ENCODE measurements at places on chromosomes 2 and 18.

DNA sequence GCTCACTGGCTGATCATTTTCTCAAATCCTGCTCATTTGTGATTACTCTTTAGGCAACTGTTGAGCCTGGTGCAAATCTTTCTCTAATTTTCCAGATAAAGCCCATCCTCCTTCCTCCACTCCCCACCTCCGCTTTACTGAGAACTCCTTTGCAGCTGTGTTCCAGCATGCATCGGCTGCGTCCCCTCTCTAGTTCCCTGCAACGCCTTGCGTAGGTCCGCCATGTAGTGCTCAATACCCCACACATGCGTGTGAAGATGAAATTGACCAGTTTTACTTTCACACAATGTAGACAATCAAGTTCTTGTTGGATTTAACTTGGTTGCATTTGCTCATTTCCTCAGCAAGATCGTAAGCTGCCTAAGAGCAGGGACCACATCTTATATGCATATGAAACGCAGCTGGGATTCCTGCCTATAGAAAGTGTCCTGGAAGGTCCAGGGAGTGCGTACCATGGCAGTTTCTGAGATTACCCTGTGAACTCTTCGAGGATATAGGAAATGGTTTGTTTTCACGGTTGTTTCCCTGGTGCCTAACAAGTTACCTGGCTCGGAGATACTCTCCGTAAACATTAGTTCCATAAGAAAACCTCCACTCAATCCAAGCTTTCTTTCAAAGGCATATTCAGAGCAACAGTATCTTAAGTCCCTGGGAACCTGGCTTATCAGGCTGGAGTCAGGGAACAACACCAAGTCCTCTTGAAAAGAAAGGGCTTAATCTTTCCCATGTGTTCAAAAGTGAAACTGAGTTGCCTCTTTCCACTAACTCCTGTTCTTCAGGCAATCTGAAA lies 766.4 kb upstream of the ID2 start:
- DNase-seq, result no peak

DNA sequence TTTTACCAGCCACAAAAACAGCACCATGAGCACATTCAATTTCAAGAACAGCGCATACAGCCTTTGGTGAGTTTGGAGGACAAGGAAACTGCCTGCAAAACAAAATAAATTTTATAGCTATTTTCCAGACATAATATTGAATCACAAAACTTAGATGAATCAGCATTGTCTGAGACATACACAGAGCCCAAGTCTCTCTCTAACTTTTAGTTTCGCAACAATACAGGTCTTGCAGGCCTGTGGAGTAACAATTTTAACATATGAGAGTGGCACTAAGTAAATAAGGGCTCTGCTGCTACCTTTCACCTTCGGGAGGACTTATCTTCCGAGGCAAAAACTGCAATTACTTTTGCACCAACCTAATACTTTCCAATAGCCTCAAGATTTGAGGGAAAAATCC lies 56.1 kb upstream of the PEX13 start:
- no peak for DNase-seq

GRCh38 chr2:8680822-8681760 lies 765 bp upstream of the ID2 start:
- peak; percentile 52 for DNase-seq

GRCh38 chr18:49685231-49685942 lies 123.5 kb downstream of the LIPG start:
- DNase-seq, result no peak

DNA sequence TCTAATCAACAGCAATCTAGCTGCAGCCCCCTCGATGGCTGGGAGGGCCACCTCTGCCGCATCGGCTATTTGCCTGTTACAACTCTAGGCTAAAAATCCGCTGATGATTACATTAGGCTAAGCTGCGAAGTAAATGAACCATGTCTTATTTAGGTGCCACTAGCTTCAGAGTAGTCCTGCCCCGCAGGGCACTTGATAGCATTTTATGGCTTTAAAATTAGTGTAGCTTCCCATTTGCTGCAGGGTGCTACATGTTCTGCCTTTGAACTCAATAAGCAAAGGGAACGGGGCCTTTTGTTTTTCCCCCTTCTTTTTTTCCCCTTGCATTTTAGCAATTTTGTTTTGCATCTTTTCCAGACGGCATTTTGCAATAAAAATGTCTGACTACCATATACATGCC lies 270.2 kb downstream of the GBX2 start:
- no peak for DNase-seq

GRCh38 chr2:3483227-3483985 lies 35.9 kb downstream of the ADI1 start:
- no peak for DNase-seq

GRCh38 chr2:151984424-151985083 lies 114.3 kb downstream of the CACNB4 start:
- no peak for DNase-seq

DNA sequence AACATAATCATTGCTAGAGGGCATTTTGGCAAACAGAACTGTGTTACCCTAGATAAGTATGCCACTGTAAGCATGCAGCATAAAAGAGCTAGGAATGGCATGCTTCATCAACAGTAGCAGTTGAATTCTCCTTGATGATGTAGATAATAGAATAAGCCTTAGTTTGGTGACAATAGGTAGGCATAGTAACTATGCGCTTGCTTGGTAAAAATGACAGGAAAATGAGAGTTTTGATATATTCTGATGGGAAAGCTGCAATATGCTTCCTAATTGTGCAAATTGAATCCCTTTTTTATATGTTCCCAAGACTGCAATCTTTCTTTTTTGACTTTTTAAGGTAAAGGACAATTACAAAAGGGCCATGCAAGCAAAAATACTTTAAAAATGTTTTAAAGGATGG lies 930.9 kb upstream of the FAM98A start:
- no peak for DNase-seq

DNA sequence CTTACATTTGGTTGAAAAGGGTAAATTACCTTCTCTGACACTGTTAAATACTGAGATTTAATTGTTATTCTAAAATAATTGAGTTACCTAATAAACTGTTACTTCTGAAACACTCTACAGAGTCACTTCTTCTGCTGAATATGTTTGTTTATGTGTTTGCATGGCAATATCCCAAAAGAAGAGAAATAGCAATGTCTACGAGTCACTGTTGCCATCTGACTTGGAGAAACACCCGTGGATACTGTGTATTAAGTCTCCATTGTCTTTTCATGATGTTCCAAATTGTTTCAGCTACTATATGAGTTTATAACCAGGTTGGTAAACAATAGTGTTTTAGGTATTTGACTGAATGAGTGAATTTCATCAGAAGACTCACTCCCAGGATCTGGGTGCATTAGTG lies 754.2 kb upstream of the ID2 start:
- no peak for DNase-seq

GRCh38 chr2:121818546-121818945 lies 63.1 kb downstream of the TSN start:
- DNase-seq, result no peak

- DNase-seq, result no peak
Observed at GRCh38 chr2:215430528-215431187, 5.2 kb downstream of the FN1 start.

DNA sequence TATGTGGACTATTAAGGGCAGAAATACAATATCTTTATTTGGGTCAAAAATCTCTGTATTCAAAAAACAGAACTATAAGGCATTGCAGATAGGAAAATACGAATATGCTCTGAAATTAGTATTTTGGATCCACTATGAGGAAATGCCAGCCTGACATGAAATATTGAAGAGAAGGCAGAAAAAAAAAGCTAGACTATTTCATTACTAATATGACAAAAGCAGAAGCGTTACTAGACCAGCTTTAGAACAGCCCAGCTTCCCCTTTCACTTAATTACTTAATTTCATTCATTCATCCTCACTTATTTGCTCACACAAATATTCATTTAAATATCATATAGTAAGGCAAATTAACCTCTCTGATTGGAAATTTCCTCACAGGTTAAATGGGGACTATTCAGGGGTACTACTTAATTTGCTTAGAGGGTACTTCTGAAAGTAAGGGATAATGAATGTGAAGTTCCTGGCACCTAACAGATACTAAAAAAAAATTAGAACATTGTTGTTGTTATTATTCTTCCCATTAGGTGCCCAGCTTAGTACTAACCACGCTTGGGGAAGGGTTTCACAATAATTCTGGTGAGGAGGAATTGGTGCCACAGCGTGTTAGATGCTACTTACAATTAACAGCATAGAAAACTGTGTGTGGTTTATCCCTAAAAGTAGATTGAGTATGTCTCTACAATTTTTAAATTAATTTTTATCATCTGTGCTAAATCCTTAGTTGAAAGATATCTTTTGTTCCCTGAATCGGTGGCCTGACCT lies 71.1 kb upstream of the CTLA4 start:
- DNase-seq, result no peak

DNA sequence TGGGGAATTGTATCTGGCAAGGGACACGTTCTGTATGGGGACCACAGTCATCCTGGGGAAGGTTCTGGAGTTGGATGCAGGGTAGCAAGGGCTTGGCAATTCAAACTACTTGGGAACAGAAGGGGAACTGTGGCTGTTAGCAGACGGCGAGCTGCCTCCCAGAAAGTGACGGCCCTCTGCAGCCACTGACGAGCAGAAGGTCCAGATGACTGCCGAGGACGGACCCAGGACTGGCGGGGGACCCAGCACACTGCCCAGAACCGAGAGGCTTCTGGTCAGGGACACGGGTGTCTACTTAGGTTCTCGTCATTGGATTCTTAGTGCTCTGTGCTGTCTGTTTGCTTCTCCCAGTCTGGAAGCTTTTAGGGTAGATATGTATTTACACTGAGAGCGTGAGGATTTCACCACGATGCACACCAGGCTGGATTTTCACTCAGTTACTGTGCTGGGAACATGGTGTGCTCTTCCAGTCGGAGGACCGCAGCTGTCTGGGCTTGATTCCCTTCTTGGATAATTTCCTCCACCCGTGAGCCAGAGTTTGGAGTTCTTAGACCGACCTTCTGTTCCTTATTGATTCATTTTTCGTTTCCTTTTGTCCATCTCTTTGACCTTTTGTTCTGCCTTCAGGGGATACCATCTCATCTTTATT lies 13.4 kb downstream of the GPR35 start:
- DNase-seq, result no peak

GRCh38 chr2:235734688-235735231 lies 240.9 kb downstream of the AGAP1 start:
- DNase-seq, result no peak

GRCh38 chr2:178109813-178110212 lies 2.4 kb upstream of the RBM45 start:
- DNase-seq, result no peak

GRCh38 chr2:42425697-42426096 lies 64.7 kb upstream of the COX7A2L start:
- DNase-seq, result no peak

- no peak for DNase-seq
Observed at GRCh38 chr2:56263876-56264275, 80.1 kb downstream of the CCDC85A start.

- no peak for DNase-seq
Observed at GRCh38 chr2:206422493-206422892, 20.8 kb upstream of the ADAM23 start.

GRCh38 chr2:190407246-190407661 lies 901 bp upstream of the MFSD6 start:
- DNase-seq, result no peak

GRCh38 chr18:41977233-41977632 lies 22.2 kb downstream of the PIK3C3 start:
- DNase-seq, result no peak

DNA sequence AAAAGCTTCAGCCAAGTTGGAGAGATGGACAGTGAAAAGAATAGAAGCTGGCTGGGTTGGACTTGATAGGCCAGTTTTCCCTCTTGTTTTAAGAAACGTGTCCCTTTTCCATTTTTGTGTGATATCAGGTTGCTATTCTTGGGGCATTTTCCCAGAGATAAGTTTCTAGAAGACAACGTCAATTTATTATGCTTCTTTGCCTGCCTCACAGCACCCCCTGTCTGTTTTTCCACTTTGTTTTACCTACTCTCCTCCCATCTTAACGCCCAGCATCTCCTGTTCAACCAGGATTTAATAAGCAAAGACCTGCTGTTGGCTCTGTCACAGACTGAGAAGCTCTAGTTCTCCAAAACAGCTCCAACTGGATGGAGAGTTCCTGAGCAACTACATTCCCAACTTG lies 317.8 kb upstream of the ZNF521 start:
- DNase-seq, result no peak

- DNase-seq, result no peak
Observed at GRCh38 chr2:134324430-134324829, 70.6 kb downstream of the MGAT5 start.

DNA sequence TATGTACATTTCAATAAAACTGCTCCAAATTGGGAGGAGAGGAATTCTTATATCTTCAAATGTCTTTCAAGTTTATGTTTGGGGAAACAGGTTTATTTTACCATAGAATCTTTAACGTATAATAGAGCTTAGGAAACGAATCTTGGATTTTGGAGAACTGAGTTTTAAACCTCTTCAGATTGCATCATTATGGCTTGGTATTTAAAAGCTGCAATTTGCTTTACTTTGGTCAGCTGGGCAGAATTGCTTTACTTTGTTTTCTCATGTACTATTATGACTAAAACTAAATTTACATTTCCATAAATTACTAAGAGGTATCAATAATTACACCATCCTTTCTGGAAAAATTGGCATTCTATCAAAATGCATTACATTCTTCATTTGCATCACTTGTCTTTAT lies 54.6 kb downstream of the BAZ2B start:
- DNase-seq, result no peak
